ENCODE measurements at places on chromosomes 12 and 14. TPM values are rescaled to one million over a fixed set of nuclear protein-coding genes. Genes with fewer than 3 reads are reported as not detected.

The NPAS3 gene
- total RNA-seq: not detected

The RNASE1 gene
- not detected for total RNA-seq

GRCh38 chr12:92452763-92453162 is 250.0 kb upstream of the PLEKHG7 start:
- H3K36me3 ChIP-seq: no peaks in the 10 kb centered on the region
- H3K27ac ChIP-seq: no peak overlapping the region
- H3K4me1 ChIP-seq: no peaks in the 10 kb centered on the region
- DNase-seq: no peak
- H3K27me3 ChIP-seq: no peaks in the 10 kb centered on the region

- no peaks in the 10 kb centered on the region for H3K36me3 ChIP-seq
- DNase-seq: no peak
- no peak overlapping the region for H3K27ac ChIP-seq
- no peaks in the 10 kb centered on the region for H3K27me3 ChIP-seq
- no peaks in the 10 kb centered on the region for H3K4me1 ChIP-seq
Observed at GRCh38 chr12:16238661-16239060, 38.8 kb downstream of the SLC15A5 start.

DNA sequence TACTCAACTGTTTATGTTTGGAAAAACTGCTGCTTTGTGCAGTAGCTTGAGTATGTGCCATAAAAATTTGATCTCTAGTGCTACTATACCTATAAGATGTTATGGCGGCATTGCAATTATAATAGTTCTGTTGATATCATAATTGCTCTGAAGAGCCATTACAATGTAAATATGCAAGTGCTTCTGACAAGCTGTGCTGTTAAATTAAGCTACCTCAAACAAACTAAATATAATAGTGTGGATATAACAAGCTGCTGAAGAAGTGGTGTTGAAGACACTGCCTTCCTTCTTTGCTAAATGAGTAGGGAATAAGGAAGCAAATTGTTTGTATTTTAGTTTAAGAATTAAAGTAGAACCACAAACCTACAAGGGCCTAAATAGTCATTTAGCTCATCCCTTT is 301.0 kb upstream of the MIS18BP1 start:
- no peak overlapping the region for H3K27ac ChIP-seq
- no peak for DNase-seq
- H3K27me3 ChIP-seq: no peaks in the 10 kb centered on the region
- H3K36me3 ChIP-seq: no peaks in the 10 kb centered on the region
- no peaks in the 10 kb centered on the region for H3K4me1 ChIP-seq
- H3K4me3 ChIP-seq: no peak overlapping the region

- H3K36me3 ChIP-seq: no peaks in the 10 kb centered on the region
- H3K4me3 ChIP-seq: no peak overlapping the region
- H3K4me1 ChIP-seq: no peaks in the 10 kb centered on the region
- H3K27me3 ChIP-seq: no peaks in the 10 kb centered on the region
- no peak overlapping the region for H3K27ac ChIP-seq
Observed at GRCh38 chr12:100951756-100952155, 157.2 kb downstream of the ANO4 start.

Data from T-helper 17 cell (primary cell).